ENCODE measurements at places on chromosomes 12 and 14.

DNA sequence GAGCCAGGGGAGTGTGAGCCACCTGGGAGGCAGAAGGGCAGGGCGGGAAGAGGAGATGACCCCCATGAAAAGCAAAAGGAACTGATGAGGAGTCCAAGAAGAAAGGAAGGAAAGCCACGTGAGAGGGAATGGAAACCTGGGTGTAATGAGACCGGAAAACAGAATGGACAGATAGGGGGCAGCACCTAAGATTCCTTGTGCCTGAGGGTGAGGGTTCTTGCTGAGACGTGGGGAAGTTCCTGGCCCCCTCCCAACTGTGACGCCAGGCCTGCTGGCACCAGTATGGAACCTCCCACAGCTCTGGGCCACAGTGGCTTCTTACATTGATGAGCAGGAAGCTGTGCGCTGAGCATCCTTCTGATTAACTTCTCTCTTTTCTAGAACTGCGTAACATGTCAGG, 30.8 kb downstream of the TTC7B start:
- DNase-seq, result no peak

GRCh38 chr12:105677672-105678071, 347.2 kb downstream of the C12orf75 start:
- DNase-seq, result no peak

- DNase-seq, result no peak
Measured at GRCh38 chr12:55682087-55682796, 25.5 kb downstream of the ITGA7 start.

GRCh38 chr12:28023156-28023887, 50.8 kb upstream of the PTHLH start:
- DNase-seq, result no peak

DNA sequence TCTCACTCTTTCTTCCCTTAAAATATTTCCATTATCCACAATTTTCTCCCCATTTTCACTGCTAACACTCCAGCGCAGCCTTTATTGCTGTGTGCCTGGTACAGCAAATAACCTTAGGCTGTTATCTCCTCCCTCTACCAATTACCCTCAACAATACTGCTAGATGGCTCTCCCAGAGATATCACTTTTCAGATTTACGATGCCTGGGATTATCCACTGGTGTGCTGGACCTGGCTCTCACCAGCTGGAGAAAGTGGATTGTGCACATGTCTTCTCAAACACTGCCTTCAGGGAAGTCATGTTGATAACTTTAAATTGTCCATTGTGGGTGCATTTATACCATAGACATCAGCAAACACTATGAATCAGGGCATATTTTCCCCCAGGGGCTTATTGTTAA, 101.9 kb upstream of the ADAMTS20 start:
- DNase-seq, result peak; percentile 77
